ENCODE measurements at places on chromosomes 2 and 18.

GRCh38 chr18:56353663-56354260 lies 284.6 kb downstream of the TXNL1 start:
- DNase-seq: no peak

GRCh38 chr18:11818486-11819203 lies 32.6 kb upstream of the CHMP1B start:
- no peak for DNase-seq

DNA sequence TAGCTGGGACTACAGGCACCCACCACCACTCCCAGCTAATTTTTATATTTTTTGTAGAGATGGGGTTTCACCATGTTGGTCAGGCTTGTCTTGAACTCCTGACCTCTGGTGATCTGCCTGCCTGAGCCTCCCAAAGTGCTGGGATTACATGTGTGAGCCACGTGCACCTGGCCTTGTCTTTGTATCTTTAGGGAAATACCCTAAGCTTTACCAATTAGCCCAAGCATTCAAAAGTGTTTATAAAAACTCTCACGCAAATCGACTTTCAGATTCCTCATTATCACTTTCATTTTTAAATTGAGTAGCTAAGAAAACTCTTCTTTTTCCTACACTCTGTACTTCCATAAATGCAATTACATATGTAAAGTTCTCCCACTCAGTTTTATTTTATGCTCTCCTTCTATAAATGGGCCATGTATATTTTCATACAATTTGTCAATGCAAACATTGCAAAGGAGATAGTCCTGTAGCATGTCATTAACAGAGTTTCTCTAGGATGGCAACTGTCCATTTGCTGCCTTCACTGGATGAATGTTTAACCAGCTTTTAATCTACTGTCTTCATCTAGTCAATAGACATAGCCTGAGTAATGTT lies 326.2 kb upstream of the LRATD1 start:
- no peak for DNase-seq

DNA sequence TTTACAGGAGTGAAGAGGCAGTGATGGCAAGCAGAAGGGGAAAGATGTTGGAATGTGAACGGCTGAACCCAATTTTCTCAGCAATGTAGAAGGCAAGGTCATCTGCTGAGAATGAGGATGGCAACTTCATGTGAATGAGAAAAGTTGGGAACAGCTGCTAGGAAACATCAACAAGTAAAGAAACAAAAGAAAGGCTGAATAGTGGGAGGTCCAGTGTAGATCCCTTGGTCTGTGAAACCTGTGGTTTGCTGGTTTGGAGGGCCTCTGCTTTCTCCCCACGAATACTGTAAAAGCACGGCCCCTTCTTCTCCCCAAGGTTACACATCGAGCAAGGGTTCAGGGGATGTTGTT lies 27.4 kb downstream of the MARCHF4 start:
- DNase-seq: no peak

- DNase-seq: no peak
These were observed 888 bp upstream of the ADCY3 start for GRCh38 chr2:24920809-24921441.

DNA sequence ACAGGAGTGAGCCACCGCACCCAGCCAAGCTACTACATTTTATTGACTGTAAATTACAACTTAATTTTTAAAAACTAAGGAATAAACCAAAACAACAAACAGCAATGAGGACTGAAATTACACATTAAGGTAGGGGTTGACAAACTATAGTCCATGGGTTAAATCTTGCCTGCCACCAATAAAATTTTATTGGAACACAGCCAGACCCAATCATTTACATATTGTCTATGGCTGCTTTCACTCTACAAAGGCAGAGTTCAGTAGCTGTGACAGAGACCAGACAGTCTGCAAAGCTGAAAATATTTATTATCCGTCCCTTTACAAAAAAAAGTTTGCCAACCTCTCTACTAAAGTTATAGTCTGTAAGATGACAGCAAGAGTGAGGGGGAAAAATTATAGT lies 24.3 kb upstream of the UGP2 start:
- DNase-seq: no peak

- no peak for DNase-seq
These were observed 19.1 kb downstream of the RTP5 start for GRCh38 chr2:241888641-241889040.

- DNase-seq: no peak
These were observed 25.5 kb upstream of the VIT start for GRCh38 chr2:36670881-36671595.

DNA sequence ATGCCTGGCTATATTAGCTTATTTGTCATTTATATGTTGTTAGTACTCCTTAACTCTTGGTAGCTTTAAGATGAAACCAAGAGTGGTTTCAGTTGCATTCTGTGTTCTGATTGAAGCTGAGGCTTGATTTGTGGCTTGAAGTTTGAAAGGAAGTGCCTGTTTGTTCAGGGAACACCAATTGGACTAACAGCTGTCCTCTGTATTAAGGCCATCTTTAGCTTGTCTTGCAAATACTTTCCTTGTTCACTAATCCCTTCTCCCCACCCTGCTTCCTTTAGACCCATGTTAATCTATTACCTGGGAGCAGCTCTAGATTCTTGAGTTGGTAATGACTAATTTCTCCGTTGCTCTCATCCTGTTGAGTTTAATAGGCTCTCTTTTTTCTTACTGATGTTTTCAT lies 13.4 kb downstream of the ITGA6 start:
- DNase-seq: no peak

DNA sequence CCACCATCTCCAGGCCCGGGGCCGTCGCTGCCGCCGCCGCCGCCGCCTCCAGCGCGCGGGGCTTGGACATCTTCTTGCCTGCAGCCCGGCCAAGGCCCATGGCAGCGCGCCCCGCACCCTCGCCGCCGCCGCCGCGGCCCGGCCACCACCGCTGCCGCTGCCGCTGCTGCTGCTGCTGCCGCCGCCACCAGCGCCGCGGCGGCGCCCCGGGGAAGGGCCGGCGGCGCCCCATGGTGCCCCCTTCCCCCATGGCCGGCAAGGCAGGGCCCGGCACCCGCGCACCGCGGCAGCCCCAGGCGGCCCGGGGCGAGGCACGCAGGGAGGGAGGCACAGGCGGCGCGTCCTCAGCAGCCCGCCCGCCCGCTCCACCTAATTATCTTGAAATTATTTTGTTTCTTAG lies 3057.4 kb downstream of the RPIA start:
- DNase-seq: no peak

- no peak for DNase-seq
These were observed 40.9 kb downstream of the LRATD1 start for GRCh38 chr2:14673351-14673875.

- no peak for DNase-seq
These were observed 30.1 kb downstream of the ITGA6 start for GRCh38 chr2:172457536-172457935.

GRCh38 chr18:49376046-49376445 lies 84.4 kb downstream of the DYM start:
- DNase-seq: no peak

DNA sequence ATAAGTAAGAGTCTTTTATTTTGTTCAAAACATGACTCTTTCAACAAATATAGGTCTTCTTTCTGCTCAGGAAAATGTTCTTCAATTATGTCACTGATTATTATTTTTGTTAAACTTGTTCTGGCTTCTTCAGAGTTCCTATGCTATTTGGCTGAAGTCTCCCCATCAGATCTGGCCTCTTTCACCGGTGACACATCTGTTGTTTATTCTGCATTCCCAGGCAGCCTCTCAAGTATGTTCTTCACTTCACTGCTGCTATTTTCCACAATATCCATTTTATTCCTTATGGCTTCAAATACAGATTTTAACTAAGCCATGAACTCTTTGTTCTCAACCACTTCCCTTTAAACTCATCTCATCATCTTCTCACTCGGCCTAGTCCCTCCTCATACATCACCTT lies 45.7 kb downstream of the HDAC4 start:
- DNase-seq: no peak

GRCh38 chr2:230885463-230886130 lies 20.9 kb downstream of the ITM2C start:
- DNase-seq: no peak

GRCh38 chr18:9055185-9055584 lies 47.3 kb upstream of the NDUFV2 start:
- no peak for DNase-seq

DNA sequence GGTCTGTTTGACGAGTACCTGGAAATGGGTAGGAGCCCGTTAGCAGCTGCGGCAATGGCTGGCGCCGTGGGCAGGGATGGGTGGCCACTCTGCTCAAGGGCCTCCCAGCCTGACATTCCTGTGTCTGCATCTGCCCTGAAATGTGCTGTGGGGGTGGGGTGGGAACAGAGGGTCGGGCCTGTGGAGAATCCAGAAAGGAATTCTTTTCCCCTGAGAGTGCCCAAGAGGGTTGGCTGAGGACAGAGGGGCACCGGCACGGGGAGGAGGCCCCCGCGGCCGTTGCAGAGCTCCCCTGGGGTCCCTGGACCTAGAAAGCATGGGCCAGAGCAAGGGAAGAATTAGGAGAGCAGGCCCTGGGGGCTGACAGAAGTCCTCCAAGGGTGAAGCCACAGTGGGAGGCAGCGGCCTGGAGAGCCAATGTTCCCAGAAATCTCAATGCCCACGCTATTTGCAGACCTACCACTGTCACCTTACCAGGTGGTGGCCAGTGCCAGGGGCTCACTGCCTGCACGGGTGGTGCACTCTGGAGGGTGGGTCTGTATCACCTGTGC lies 27.8 kb downstream of the ANO7 start:
- no peak for DNase-seq

- DNase-seq: no peak
These were observed 2.1 kb upstream of the ABCB6 start for GRCh38 chr2:219220652-219221402.

DNA sequence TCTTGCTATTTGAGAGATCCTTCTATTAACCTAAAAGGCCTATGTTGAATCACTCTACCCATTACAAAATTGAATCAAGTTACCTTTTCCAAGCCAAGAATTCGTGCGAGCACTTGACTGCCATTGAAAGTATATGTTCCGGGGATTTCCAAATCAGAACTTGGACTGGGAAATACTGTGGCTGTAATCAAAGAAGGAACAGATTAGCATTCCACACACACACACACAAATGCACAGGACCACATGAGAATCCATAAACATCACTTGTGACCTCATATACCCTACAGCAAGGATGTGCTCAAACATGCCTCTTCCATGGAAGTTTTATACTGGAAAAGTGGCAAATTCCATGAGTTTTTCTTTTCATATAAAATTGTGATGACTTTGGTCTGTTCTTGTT lies 86.0 kb downstream of the ABCA12 start:
- DNase-seq: no peak

DNA sequence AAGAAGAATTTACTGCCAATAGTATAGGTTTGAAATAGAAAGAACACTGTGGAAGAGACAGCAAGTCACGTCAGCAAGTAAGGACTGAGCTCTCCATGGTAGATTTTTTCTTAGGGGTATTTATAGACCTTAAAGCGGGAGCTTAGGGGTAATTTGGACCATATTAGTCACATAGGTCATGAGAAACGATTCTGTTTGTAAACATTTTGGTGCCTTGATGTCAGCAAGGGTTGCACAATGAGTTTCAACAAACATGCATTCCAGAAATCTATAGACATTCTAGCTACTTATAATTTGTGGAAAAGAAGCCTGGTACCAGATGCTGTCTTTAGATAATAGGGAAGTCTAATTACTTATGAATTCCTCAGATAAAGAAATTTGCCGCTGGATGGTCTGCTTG lies 624.7 kb downstream of the TDRD15 start:
- DNase-seq: no peak

DNA sequence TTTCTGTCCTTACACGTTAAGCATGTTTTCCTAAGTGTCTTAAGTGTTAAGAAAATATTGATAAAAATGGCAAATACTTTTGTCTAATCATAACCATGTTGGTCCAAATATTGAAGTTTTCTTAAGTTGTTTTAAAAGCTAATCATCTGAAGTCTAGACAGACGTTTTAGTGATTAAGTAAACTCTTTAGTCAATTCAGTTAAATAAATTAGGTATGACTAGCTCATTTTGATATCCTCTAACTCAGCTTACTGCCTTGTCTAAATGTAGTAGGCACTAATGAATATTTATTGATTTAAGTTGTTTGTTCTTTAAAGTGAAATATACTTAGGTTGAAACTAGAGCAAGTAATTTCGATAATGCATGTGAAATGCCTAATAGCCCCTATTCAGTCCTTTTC lies 471.8 kb upstream of the CHST9 start:
- DNase-seq: no peak

DNA sequence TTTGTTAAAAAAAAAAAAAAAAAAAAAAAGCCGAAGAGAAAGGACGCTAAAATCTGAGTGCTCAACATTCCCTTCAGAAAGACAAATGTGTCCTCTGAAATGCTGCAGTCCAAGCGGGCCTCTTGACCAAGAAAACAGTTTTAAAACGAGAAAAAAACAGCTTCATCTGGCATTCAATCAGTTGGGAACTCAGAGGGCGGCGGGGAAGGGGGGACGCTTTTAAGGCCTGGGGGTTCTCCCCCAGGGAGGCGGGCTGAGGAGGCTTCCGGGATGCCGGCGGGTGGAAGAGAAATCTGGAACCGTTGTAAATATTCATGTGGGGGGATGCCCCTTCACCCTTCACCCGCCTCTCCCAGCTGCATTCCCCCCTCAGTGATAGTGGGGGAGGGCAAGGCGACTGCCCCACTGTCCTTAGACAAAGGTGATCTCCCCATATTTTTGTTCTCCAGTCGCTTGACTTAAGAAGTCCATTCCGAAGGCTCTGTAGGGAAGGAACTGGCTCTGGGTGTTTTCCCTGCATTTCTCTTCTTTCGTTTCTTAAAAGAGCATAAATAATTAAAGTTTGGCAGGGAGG lies 3.3 kb upstream of the HOXD11 start:
- no peak for DNase-seq

GRCh38 chr2:197304556-197305011 lies 6.0 kb downstream of the ANKRD44 start:
- no peak for DNase-seq

- no peak for DNase-seq
These were observed 284.5 kb downstream of the MTX2 start for GRCh38 chr2:176553685-176554100.

DNA sequence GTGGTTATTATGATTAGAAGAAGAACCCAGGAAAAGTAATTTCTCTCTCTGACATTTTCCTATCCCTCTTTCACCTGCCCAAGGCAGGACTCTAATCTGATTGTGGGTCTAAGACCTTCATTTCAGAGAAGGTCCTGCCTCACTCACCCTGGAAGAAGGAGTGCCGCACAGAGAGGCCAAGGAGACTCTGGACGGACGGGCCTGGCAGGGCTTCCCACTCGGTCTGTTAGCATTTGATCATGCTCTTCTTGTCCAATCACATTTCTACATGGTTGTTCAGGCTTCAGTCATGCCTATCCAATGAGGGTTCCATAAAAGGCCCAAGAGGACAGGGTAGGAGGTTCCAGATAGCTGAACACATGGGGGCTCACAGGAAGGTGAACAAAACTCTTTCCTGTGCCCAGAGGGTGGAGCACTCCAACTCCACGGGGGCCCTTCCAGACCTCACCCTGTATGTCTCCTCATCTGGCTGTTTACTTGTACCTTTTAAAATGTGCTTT lies 27.0 kb downstream of the ZNF892 start:
- no peak for DNase-seq

All from stimulated activated CD8-positive, alpha-beta memory T cell treated with anti-CD3 and anti-CD28 coated beads, Interleukin-7, amount 100 ng/mL, for 24 hours (primary cell).